ENCODE measurements at places on chromosomes 1 and 21. TPM values are rescaled to one million over a fixed set of nuclear protein-coding genes. Genes with fewer than 3 reads are reported as not detected.
A peak's percentile ranks its signal among the peaks of the same experiment; 100 is the strongest.

- DNase-seq: no peak
These were observed 4.8 kb downstream of the S100A16 start for GRCh38 chr1:153608089-153608682.

- no peak for DNase-seq
These were observed 49.8 kb downstream of the SLC16A1 start for GRCh38 chr1:112906150-112906698.

- no peak for DNase-seq
These were observed 70.8 kb upstream of the MPC2 start for GRCh38 chr1:168007691-168008090.

KCNJ15 gene
- total RNA-seq: not detected

DNA sequence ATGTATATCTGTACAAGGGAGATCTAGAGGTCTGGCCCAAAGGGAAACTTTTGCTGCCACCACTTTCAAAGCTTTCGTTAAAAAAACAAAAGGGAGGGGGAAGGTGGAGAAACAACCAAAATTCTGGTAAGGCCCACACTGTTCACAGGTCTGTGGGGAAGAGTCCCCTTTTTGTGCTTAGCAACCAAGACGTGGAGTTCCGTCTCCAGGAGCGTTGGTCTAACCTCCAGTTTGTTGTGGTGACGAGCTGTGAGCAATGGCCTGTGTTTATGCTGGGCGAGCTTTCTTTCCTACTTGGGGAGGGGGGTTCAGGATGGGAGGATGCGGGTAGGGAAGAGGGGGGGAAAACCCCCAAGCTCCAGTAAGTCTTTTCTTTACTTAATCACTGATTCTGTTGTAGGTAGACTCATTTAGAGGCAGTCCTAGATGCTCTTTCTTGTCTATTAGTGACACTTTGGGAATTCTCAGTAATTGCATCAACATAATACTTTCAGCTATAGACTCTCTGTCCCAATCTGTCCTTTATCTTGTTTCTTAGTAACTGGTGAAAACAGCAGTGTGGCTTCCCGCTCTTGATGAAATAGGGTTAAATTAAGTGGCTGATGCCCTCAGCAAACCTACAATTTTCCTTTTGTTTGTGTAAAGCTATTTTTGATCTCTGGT, 1.5 kb downstream of the HIPK1 start:
- DNase-seq: peak; percentile 58

Data from Caki2 (cell line).